ENCODE measurements at places on chromosomes 2 and 18. TPM values are rescaled to one million over a fixed set of nuclear protein-coding genes. Genes with fewer than 3 reads are reported as not detected.

DNA sequence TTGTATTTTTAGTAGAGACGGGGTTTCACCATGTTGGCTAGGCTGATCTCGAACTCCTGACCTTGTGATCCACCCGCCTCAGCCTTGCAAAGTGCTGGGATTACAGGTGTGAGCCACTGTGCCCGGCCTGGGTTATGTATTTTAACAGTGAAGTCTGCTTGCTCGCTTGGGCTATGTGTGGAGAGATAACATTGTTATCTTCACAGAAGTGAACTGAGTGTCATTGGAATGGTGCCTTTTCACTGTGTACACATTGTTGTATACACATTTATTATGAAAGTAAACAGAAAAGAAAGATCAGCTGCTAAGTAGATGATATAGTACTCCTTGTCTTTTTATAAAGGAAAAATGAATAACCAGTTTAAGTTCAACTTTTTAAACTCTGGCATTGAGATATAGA is 30.4 kb downstream of the RNF138 start:
- H3K4me1 ChIP-seq = no peaks in the 10 kb centered on the region
- peaks cover 7% of the 10 kb centered on the region for H3K36me3 ChIP-seq
- no peak overlapping the region for H3K4me3 ChIP-seq
- H3K27me3 ChIP-seq = no peaks in the 10 kb centered on the region
- H3K27ac ChIP-seq = no peak overlapping the region

DNA sequence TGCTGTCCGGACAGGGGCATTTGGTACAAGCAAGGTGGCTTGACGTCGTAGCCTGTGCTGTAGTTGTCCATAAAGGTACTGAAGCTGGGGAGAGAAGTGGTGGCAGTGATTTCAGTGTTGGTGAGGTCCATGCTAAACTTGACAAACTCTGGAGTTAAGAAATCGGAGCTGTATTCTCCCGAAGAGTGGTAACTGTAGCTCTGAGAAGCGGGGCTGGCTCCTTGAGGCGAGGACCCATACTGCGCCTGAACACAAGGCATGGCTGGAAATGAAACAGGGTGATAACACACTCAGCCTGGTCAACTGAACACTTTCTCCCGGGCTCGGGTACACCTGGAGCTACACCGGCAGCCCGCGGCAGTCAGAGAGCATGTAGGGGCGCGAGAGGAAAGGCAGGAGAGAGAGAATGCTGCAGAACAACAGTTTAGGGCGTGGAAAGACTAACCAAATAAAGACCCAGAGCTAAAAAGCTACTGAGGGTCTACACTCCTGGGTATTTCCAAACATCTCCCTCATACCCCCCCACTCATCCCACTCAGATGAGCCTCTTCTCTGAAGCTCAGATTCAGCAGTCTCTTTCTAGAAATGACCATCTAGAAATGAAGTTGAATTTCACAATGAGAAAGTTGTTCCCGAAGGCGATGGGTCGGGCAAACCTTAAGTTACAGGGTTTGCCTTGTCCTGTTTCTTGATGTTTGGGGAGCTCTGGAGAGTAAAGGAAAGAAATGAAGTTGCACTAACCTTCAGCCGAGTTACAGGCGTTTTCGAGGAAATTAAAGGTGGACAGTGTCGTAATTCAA is 2.4 kb downstream of the NR4A2 start:
- no peak for DNase-seq
- no peaks in the 10 kb centered on the region for H3K27me3 ChIP-seq
- peaks cover 6% of the 10 kb centered on the region for H3K4me1 ChIP-seq
- no peaks in the 10 kb centered on the region for H3K36me3 ChIP-seq

UNC80 gene
- total RNA-seq = not detected

DNAJC27 gene
- total RNA-seq = 2.0 TPM

EPC2 gene
- total RNA-seq = 11.1 TPM

ABCG5 gene
- 18.3 TPM for total RNA-seq
